Stimulated activated CD4-positive, alpha-beta T cell treated with anti-CD3 and anti-CD28 coated beads, Interleukin-15, amount 100 ng/mL, for 1 hour (primary cell): ENCODE measurements at places on chromosomes 3 and 15.

DNA sequence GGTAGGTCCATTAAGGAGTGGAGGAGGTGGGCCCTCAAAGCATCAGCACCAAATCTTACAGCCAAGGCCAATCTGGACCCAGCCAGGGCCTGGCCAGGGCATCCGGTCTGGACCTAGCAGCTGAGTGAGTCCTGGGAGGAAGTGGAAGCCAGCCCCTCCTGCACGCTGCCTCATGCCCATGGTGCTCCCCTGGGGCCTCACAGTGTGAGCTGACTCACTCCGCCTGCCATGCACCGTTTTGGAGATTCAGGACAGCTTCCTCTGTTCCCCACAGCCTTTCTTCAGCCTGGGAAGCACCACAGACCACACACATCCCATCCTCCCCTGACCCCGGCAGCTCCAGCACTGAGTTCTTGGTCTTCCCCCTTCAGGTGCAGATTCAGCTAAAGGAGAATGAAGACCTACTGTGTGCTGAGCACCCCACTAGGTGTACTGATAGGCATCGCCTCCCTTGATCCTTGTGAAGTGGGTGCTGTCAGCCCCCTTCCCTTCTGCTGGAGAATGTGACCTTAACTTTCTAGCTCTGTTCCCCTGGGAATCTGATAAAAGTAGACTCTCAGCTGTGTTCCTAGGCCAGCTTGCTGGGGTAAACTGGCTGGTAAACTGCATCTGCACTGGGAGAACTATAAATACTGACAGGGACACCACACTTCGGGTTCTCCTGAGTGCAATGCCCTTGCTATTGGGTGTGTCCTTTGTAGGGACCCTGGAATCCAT is 36.8 kb upstream of the SEC13 start:
- DNase-seq = no peak

- no peak for DNase-seq
These were observed 319 bp upstream of the TP63 start for GRCh38 chr3:189630767-189631372.

DNA sequence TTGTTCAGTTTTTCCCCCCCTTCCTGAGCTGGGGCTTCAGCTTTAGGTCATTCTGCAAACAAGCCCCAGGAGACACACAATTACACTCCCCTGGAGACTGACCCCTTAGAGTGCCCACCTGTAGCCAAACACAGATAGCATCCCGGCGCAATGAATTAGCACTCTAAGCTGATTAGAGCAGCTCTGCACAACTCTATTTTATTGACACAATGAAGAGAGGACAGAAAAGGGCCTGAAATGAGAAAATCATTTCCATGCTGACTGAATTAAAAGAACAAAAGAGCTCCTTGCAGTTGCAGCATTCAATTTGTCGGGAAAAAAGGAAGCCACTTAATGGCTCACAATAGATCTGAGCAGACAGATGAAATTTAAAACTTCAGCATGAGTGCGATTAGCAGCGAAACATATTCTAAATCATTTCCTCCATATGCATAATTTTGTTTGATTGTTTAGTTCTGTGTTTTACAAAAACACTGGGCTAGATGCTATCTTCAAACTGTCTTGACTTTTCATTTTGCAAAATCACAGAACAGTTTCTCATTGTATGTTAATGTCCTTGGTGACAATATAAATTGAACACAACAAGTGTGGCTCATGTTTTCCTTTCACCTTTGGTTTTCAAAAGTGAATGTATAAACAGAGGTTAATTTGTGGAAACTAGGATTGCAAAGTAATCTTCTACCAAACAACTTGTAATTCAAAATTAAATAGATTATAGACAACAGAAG is 308.6 kb downstream of the MECOM start:
- DNase-seq = no peak

GRCh38 chr15:98529205-98530145 is 118.9 kb upstream of the IGF1R start:
- no peak for DNase-seq

DNA sequence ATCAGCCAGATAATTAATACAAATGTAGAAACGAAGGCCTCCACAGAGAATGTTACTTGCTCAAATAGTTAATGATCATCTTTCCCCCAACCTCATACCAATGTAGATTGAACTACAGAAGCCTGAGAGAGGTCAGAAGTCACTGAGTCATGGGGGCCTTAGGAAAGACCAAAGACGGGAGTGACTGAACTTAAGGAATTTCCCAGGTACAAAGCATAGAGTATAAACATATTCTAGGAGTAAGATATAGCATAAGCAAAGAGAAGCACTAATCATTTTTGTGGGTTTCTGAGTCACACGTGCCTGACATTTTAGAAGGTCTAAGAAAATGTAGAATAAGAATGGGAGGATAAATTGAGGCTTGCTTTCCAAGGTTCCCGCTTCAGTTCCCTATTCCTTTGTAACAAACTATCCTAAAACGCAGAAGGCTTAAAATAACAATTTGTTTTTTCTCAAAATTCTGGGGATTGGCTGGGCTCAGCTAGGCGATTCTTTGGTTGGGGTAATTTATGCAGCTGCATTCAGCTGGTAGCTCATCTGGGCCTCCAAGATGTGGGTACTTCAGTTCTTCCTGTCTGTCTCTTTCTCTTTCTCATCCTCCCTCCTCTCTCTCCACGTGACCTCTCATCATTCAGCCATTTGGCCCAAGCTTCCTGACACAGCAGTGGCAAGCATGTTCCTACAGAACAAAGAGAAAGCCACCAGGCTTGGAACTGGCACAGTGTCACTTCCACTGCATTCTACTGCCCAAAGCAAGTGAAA is 422.6 kb downstream of the FOXP1 start:
- no peak for DNase-seq

GRCh38 chr3:153289334-153289808 is 127.3 kb downstream of the RAP2B start:
- DNase-seq = no peak

DNA sequence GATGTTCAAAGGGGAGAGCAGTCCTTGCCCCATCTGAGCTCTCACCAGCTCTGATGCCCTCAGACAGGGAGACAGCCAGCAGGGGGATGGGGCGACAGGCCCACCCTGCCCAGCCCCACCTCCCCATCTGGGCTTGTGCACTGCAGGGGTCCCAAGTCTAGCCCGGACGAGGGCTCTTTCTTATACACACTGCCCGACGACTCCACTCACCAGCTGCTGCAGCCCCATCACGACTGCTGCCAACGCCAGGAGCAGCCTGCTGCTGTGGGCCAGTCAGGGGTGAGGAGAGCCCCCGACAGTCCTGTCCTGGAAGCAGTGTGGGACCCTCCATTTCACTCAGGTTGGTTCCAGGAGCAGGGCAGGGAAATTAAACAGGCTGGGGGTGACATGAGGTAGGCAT is 73.9 kb downstream of the BOC start:
- DNase-seq = no peak

DNA sequence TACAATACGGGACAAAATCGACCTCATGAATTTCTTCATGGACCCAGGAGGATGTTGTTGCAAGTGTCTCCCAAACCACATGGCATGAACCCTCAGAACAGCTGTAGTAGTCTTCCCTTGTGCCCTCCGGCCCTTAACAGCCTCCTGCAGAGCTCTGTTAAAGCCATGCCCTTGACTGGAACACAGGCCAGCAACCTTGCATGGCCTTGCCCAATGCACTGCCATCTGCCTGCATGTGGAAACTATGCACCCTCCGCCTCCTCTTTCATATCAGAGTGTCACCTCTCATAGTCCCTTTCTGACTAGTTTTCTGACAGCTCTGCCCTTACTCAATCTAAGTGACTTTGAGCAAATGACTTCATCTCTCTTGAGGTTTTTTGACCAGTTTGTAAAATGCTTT is 39.4 kb upstream of the TRIM71 start:
- DNase-seq = no peak

- no peak for DNase-seq
These were observed 6.1 kb upstream of the LRRC15 start for GRCh38 chr3:194375473-194376240.

DNA sequence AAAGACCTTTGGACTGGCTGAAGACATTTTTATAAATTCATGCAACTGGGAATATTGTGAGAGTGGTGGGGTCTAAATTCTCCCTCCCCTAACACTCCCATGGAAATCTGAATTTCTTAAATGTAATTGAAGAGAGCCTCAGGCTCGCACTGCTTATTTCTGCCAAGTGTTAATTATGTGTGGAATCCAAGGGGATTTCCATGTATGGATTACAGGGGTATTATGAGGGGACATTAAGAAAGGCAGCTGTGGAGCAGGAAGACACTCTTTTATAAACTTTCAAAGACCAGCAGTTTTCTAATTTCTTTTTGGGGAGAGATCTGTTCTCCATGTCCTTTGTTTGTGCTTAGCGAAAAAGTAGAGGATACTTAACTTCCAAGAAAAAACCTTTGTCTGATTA is 152.1 kb upstream of the TBL1XR1 start:
- DNase-seq = no peak

DNA sequence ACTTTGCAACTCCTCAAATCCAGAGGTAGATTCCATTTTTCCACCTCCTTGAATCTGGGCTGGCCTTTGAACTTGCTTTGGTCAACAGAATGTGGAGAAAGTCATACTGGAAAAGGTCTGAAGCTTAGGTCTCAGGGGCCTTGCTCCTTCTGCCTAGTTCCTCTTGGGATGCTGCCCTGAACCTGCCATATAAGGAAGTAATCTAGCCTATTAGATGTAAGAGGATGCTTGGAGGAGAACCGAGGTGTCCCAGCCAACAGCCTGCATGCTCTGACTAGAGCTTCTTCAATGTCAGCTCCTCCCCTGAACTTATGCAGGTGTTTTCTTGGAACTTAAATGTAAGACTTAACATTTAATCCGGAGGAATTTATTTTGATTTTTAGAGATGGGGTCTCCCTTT is 2.0 kb upstream of the TMED3 start:
- DNase-seq = no peak
